ENCODE measurements at places on chromosomes 5 and 9.

- no peak for DNase-seq
Measured at GRCh38 chr5:58330781-58331180, 129.1 kb downstream of the PLK2 start.

DNA sequence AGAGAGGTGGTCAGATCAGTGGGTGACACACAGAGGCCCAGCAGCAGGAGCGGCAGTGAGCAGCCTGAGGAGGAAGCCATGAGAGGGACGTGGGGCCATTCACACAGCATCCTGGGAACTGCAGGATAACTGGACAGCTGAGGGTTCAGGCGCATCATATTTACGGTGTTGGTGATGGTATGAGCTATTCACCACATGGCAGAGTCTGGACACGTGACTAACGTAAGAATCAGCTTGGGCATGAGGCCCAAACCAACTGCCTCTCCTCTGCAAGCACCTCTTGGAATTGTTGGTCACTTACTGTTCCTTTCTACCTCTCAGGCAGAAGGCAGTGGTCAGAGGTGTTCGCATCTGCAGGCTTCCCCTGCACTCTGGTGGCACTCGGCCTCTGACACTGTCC is 141.1 kb downstream of the ENTREP1 start:
- DNase-seq: no peak

DNA sequence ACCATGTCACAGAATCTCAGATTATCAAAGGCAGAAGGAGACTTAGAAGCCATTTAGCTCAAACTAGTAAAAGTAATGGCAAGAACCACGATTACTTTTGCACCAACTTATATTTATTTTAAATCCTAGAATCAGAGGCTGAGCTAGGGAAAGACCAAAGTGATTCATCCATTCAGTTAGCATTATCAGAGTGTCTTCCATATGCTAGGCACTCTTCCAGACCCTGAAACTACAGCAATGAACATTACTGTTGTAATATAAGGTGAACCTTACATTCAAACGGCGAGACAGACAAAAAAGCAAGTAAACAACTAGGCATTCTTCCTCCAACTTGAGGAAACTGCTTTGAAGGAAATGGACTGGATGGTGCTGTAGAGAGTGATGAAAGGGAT is 7.9 kb downstream of the PDE6A start:
- DNase-seq: no peak

DNA sequence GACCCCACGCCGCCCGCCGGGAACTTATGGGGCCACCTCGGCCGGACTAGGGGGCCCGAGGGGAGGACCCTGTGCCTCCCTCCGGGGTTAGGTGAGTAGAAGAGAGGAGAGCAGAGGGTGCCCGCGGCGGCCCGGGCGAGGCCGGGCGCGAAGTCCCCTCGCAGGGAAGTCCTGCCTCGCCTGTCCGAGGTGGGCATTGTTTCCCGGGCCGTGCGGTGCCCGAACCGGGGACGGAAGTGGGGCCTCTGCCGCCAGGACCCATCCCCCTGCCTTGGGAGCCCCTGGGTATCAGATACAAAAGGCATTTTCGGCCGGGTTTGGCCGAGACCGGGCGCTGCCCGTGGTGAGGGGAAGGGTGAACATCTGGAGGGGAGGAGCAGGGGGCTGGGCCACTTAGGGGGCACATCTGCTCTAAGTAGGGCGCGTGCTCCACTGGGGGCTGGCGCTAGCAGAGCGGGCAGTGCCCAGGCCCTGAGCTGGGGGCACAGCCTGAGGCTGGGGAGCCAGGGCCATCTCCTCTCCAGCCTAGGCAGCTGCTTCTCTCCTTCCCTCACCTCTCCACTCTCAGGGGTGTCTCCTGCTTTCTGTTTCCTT is 48.2 kb downstream of the DAB2IP start:
- no peak for DNase-seq

- no peak for DNase-seq
Measured at GRCh38 chr9:26949637-26950069, 2.6 kb upstream of the PLAA start.

GRCh38 chr9:108245901-108246300 is 609.9 kb downstream of the ACTL7B start:
- no peak for DNase-seq

DNA sequence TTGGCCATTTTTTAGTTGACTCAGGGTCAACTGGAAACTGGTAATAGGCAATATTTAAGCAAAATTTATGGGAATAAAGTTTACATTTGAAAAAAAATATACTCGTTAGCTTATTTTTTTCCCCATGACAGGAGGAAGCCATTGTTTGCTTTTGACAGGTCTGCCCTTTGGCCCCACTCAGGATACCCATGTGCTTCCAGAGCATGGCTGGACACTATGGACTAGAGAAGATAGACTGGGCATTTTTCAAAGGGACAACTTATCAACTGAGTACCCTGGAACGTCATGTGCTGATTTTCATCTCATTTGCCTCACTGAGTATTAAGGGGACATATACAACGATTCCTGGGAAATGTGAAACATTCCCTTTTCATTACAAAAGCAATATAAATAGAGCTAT is 83.1 kb upstream of the SMIM32 start:
- DNase-seq: no peak

DNA sequence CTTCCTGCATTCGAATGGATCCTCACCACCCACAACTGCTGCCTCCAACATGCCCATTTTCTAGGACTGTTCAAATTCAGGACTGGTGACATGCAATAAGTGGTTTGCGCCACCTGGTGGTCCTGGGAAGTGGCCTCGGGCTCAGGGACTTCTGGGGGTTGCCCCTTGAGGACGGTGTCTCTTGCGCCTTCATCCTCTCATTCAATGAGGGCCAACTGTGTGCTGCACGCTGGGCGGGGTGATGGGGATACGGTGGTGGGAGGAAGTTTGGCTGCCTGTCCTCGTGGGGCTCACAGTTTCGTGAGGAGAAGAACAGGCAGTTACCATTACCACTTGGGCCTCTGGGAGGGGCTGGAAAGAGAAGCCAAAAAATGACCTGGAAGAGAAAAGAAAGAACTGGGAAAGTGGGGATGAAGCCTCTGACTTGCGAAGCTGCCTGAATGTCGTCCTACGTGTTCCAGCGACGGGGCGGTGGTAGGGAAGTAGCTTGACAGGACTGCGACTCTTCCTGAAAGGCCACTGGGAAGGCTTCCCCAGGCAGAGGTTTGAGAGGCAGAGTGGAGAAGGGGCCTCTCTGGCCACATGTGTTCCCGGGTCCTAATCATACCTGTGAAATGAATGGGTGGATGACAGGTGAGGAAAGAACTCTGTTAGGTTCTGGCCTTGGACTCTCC is 49.0 kb downstream of the PSD2 start:
- peak; percentile 88 for DNase-seq

DNA sequence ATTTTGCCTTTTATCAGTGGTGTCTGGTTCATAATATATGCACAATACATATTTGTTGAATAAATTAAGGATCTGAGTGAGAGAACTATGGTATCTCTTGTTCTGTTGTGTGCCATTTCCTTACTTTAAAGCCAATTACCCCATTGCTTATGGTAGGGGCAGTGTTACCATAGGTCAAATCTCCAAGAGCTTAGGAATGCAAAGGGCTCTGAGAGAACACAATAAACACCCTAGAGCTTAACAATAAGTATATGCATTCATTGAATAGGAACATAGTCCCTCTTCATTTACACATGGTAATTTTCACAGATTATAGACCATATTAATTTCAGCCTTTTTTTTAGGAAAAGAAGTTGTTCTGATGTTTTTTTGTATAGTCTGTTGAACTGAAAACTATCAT is 112.2 kb downstream of the MCTP1 start:
- DNase-seq: no peak

Measured in GM13977 (cell line).